ENCODE measurements at places on chromosomes 12 and 14.

DNA sequence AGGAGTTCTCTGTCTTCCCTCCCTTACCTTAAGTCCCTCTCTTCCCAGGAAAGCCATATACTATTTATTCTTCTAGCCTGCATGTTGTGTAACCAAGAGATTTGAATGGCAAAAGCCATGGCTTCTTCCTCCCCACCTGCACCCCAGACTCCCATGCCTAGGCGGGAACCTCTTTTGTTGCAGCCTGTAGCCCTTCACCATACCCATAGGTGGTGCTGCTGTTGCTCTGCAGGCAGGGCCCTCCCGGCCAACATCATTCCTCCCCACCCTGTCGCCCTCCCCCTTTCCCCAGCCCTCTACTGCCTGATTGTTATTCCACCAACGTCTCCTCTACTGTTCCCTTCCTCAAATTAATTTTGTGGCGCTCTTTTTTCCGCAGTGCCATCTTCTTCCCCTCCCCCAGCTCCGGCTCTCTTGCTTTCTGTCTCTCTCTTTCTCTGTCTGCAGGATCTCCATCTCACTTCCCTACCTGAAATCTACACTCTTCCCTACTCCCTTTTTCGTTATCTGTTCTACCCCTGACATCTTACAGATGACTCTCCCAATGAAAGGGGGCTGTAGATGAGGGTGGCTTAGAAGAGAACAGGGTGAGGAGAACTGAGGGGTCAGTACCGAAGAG lies 13.8 kb downstream of the NGDN start:
- peak; percentile 50 for DNase-seq

DNA sequence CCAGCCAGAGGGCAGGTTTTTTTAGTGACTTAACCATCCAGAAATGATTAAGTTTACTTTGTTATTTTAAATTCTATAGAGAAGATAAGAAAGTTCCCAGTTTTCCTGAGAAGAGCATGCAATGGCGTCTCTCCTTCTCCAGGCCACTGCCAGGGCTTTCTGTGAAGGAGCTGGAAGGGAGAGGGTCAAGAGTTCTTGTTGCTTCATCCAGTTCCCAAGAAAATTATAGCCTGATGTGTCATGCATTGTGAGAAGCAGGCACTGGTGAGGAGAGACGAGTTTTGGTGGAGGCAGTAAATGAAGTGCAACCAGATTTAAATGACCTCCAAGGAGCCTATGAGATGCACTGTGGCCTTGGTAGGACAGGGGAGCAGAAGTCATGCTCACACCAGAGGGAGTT lies 14.2 kb downstream of the ELK3 start:
- no peak for DNase-seq

DNA sequence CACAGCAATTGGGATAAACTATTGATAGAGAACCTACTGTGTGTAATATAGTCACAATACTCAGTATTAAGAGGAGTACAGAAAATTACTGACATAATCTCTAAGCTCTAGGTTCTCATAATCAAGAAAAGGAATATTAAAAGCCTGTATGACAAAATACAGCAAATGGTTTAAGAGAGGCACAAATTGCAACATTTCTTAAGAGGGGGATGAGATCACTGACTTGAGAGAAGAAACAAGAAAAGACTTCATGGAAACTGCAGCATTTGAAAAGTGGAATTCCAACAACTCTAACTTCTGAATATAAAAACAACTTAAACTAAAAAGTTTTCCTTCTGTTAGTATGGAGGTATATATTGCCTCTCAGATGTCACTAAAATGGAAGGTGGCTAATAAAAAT lies 89.7 kb downstream of the NUMB start:
- no peak for DNase-seq

- no peak for DNase-seq
Observed at GRCh38 chr14:94313991-94314655, 9.0 kb downstream of the SERPINA6 start.

DNA sequence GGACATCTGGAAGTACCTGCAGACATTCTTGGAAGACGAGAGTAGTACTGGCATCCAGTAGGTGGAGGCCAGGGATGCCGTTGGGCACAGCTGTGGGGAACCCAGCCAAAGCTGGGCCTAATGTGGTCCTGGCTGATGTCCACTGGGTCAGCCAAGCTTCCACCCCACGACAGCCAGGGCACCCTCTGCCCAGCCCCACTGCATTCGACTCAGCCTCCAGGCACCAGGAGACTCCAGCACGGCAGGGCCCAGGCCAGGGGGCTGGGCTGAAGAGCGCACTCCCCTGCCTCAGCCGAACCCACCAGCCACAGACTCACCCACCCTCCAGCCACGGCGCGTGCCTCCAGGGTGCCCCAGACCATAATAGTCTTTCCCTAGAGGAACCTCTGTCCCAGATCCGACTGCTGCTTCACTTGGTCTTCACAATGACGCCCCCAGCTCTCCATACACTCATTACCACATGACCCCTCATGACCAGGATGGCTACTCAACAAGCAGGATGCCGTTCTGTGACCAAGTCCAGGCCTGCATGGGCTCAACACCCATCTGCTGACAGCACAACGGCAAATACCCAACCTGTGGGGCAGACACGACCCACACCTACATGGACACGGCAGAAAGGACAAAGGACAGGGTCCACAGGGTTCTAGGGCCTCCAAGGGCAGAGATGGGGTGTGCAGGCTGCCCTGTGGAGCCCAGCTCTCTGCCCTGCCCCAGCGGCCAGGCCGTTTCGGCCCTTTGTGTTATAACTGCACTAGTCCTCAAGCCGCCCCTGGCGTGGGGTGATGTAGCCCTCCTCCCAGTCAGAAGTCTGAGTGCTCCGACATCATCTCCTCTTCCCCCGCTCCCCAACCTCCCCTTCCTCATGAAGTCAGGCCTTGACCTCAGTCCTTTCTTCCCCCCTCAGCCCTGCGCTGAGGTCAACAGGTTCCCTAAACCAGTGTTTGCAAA lies 22.8 kb downstream of the ITPK1 start:
- DNase-seq: no peak

GRCh38 chr12:3605692-3606091 lies 114.7 kb downstream of the PRMT8 start:
- DNase-seq: no peak

- DNase-seq: peak; percentile 89
Observed at GRCh38 chr12:114812858-114813761, 129.1 kb upstream of the TBX3 start.

DNA sequence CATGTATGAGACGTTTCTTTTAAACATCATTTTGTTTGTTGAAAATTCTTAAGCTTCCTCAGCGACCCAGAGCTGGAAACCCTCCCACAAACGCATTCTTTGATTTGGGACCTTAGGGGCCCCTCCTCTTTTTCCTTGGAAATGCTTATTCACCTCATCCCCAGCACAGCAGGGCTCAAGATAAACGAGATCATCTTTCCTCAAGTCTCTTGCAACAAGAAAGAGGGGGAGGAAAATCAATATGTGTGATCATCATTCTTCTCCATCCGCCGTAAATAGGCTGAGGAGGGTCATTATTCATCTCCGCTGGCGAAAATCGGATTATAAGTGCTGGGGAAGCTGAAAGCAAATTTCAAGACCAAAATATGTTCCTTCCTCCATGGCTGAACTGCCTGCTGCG lies 1415.2 kb downstream of the AACS start:
- DNase-seq: no peak

GRCh38 chr12:44827832-44828438 lies 48.2 kb downstream of the NELL2 start:
- DNase-seq: no peak

DNA sequence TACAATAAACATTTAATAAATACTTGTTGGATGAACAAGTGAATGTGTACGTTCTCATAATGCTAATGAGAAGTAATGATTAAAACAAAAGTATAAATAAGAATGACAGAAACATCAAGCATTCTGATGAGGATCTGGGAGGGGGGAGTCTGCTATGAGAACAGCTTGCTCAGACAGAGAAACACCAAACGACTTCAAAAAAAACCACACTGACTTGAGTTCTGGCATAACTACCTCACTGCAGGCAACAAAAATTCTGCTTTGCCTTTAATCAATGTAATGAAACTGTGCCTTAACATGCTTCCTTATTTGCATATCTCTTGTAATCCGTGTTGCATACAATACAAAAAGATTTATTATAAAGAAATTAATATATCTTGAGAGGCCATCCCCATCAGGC lies 295.3 kb upstream of the GARIN6 start:
- no peak for DNase-seq

DNA sequence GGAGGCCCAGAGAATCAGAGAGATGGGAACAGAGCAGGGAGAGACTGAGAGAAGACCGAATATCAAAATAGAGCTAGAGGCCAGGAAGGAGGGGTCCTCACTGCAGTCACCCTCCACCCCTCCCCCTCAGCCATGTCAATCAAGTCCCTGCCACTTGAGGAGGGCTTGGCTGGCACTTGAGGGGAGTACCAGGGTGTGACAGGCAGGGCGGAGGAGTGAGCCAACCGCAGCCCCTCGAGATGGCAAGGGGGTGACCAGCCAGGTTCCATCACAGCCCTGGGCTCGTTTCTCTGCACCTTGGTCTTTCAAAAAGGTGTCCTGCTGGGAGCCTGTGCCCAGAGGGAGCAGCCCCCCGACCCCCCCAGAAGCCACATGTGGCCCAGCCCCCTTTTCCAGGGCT lies 4.2 kb downstream of the AQP5 start:
- DNase-seq: no peak

DNA sequence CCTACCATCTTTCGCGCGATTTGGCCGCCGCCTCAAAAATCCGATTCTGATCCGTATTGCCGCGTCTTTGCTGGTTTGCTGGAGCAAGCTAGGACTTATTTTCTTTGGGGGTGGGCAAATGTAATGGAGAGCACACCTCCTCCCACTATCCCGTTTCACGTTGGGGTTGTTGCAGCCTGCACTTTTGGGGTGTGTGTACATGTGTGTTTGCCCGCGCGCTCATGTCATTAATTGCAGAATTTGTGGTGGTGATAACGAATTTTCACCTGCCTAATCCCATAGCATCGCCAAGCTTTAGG lies 657 bp downstream of the METAP2 start:
- DNase-seq: peak; percentile 26

DNA sequence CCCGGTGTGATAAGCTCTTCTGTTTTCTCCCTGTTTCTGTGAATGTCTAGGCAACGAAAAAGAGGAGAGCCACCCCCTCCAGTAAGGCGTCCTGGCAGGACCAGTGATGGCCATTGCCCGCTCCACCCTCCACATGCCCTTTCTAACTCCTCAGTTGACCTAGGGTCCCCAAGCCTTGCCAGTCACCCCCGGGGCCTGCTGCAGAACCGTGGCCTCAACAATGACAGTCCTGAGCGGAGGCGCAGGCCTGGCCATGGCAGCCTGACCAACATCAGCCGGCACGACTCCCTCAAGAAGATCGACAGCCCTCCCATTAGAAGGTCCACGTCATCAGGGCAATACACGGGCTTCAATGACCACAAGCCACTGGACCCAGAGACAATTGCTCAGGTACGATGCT lies 94.3 kb downstream of the KICS2 start:
- DNase-seq: no peak

DNA sequence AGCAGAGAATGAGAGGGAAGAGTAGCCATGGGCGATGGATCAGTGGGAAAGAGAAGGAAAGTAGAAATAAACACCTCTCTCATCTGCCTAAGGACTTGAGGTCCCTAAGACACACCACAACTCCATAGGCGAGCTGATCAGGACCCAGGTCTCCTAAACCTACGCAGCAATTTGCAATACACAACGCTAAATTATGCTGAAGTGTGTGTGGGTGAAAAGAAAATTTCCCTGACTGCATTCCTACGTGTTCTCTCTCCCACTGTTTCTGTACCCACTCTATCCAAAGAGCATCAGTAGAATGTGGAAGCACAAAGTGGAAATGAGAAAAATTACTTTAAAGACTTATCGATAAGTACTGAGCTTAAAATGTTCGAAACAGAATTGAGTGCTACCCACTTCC lies 88.9 kb downstream of the RPS29 start:
- no peak for DNase-seq

DNA sequence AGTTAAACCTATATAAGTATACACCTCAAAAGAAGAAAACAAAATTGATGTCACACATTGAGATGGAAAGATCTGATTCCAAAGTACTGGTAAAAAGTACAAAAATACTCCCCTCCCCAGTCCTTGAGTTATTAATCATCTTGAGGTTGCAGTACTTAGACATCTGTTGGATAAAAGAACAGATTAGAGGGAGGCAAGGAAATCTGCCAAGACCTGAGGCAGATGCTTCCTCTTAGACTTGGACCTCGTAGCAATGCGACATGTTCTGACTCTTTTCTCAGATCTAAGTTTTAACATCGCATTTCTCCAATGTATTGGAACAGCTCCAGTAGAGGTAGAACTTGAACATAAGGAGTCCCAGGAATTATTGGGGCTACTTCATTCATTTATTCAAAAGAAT lies 187.9 kb upstream of the GRIN2B start:
- no peak for DNase-seq

- no peak for DNase-seq
Observed at GRCh38 chr14:96255501-96256366, at the start of gene BDKRB1. Gene BDKRB1 (plus strand): TSS chr14:96256210. CDS start chr14:96263683, 7,473 bp downstream.

- DNase-seq: no peak
Observed at GRCh38 chr14:70685474-70686197, 43.9 kb downstream of the TTC9 start.

GRCh38 chr14:99768381-99768780 lies 24.8 kb upstream of the EML1 start:
- DNase-seq: no peak

GRCh38 chr12:3200032-3200617 lies 122.9 kb downstream of the TSPAN9 start:
- peak; percentile 89 for DNase-seq

DNA sequence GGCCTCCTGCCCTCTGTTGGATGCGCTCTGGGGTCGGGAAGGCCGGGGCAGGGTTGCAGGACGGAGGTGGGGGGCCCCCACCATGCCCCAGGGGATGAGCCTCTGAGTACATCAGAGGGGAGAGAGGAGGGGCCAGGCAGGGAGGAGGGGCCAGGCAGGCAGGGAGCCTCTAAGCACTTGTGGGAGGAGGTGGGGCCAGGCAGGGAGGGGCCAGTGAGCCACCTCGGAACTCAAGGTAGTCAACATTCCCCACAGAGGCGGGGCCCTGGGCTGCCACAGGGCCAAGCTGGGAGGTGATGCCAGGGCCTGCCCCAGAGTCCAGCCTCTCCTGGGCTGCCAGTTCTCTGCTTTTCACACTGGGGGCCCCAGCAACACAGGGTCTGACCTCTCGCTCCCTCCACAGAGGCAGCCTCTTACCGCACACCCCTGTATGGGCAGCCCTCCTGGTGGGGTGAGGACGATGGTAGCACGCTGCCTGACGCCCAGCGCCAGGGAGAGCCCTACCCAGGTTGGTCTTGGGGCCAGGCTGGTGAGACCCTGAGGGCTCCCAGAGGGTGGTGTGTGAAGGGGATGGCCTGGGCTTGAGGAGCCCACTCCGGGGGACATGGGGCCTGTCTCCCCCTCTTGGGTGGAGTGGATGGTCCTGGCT lies 17.4 kb downstream of the CEP170B start:
- peak; percentile 54 for DNase-seq

GRCh38 chr14:76497550-76498462 lies 121.9 kb downstream of the ESRRB start:
- DNase-seq: no peak

DNA sequence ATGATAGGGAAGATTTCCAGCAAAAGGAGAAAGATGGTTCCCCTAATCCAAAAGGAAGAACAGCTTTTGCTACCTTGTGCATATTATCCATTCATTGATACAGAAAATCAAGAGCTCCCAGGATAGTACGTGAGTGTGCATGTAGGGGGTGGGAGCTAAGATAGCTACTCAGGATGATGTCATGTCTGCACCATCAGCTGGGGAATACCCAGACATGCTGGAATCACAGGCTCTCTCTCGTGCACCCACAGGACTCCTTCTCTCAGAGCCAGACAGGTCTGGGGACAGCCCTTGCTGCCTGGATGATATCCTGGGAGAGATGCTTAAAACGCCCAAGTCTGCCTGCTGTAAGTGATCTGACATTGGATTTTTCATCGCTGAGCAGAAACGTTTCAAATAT lies 38.9 kb downstream of the FOXN3 start:
- DNase-seq: no peak

All from NCI-H526 (cell line).